ENCODE measurements at places on chromosomes 1 and 21.

DNA sequence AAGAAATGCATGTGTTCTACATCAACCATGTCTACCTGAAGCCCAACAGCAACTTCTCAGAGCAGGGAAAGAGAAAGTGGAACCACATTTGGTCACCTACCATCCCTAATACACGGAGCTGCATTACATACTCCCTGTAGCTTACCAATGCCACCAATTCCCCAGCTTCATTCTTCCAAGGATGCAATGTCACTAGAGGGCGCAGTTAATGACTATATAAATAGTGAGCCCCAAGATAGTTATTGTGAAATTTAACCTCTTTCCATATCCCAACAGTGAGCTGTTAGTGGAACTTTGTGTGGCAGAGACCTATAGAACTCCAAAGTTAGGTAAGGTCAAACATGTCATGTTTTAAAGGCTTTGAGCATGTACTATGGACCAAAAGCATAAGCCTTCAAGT, 618.3 kb downstream of the SMYD3 start:
- peak; percentile 36 for DNase-seq

GRCh38 chr21:39216290-39216689, 33.0 kb upstream of the PSMG1 start:
- no peak for DNase-seq

GRCh38 chr1:230232371-230232771, 165.3 kb downstream of the GALNT2 start:
- no peak for DNase-seq

DNA sequence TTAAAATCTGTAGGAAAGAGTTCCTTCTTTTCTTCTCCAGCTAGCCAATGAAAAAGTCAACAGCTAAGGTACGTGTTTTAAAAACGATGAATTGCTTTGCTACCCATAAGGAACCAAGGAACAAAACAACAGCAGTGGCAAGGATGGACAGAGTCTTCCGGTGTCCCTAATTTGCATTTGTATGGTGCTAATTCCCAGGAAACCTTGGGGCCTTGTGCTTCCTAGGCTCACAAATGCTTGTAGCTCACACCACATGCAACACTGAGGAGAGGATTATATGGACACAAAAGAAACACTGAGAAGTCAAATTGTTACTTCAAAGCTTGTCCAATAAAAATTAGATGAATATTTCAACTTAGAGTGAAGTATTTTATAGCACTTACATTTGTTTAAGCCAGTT, 1.8 kb upstream of the PGBD5 start:
- DNase-seq, result no peak

- DNase-seq, result no peak
Measured at GRCh38 chr21:29928537-29928936, 11.3 kb downstream of the GRIK1 start.

- DNase-seq, result no peak
Measured at GRCh38 chr21:16509476-16509875, 779.7 kb downstream of the USP25 start.

DNA sequence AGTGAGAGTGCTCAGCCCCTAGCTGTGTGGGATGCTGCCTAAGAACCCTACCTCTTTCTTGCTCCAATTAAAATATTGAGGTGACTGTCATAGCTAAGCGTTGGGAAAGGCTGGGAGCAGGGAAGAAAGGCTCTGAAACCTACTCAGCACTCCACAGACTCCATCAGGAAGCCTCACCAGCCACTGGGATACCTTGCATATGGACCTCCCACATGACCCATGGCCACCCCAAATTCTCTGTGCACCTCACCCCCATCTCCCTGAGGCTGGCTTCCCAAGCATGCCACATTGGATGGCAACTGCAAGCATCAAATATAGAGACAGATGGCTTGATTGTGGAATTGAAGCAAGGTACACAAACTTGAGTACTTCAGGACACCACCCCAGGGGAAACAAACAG, 41.8 kb downstream of the FLVCR1 start:
- no peak for DNase-seq

DNA sequence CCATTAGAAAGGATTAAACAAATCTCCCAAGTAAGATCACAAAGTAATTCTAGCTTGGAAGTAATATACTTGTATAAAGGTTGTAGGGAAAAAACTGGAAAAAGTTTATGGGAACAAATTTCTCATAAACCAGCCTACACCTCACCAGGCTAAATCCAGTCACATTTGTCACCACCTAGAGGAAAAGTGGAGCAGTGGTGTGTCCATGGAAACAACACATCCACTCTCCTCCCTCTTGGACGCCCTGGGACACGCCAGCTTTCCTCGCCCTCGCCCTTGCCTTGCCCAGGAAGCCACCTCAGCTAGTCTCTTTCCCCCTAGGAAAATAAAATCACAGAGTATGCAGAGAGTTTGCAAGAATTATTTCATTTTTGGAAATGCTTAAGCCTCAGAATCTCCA, 2.2 kb downstream of the PALMD start:
- no peak for DNase-seq

GRCh38 chr1:67647036-67647798, 37.8 kb upstream of the GADD45A start:
- DNase-seq, result no peak

GRCh38 chr1:213692321-213692720, 295.5 kb upstream of the PROX1 start:
- DNase-seq, result no peak

GRCh38 chr1:155272466-155273342, 600 bp downstream of the CLK2 start:
- no peak for DNase-seq

DNA sequence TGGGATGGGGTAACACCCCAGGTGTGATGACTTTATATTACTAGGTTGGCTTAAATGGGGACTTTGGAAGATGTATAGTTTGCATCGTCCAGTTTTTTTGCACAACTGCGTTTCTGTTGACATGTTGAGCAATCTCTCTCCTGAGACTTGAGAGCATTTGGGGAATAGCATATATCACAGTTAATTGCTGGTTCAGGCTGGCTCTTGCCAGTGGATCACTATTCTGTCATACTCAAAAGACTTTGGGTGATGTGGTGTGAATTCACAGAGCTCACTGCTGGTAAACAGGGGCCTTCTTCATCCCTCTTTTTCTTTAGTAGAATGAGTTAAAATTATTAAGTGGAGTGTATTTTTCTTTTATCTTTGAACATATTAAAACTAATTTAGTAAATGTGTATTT, 44.3 kb downstream of the LHX9 start:
- no peak for DNase-seq

DNA sequence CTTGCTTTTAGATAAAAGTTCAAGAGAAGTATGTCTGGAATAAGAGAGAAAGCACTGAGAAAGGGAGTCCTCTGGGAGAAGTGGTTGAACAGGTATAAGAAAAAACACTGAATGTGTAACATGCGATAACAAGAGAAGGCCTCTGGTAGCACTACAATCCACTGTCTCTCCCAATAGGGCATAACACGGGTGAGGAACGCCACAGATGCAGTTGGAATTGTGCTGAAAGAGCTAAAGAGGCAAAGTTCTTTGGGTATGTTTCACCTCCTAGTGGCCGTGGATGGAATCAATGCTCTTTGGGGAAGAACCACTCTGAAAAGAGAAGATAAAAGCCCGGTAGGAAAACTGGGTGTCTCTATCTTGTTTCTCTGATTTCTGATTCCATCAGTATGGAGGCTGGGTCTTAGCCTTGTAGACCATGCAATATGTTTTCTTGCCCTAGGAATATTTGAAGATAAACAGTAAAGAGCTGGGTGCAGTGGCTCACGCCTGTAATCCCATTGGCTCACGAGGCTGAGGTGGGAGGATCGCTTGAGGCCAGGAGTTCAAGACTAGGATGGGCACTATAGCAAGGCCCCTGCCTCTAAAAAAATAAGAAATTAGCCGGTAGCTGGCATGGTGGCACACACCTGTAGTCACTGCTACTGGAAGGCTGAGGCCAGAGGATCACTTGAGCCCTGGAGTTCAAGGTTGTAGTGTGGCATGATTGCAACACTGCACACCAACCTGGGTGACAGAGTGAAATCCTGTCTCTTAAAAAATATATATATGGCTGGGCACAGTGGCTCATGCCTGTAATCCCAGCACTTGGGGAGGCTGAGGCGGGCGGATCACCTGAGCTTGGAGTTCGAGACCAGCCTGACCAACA, 40.4 kb downstream of the DAP3 start:
- peak; percentile 45 for DNase-seq

DNA sequence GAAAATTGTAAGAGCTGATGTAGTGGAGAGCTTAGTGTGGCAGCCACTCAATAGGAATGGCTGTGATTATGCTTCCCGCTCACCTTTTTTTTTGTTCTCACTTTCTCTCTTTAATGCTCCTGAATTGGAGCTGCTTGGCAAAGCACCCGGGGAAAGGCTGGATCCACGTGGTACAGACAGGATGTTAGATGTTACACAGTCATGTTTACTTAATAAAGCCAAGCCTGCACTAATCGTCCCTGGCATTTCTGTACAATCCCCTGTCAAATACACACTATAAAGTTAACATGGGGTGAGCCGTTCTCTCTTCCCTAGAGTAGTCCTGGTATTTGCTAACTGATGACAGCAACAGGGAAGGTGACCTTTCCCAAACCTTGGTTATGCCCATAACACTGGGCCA, 187.8 kb downstream of the ZSCAN20 start:
- no peak for DNase-seq

- no peak for DNase-seq
Measured at GRCh38 chr1:204123376-204123775, 28.5 kb downstream of the ETNK2 start.

GRCh38 chr1:151594143-151594625, 17.7 kb upstream of the SNX27 start:
- peak; percentile 86 for DNase-seq

GRCh38 chr1:54110996-54111395, 41.8 kb downstream of the CDCP2 start:
- DNase-seq, result no peak

DNA sequence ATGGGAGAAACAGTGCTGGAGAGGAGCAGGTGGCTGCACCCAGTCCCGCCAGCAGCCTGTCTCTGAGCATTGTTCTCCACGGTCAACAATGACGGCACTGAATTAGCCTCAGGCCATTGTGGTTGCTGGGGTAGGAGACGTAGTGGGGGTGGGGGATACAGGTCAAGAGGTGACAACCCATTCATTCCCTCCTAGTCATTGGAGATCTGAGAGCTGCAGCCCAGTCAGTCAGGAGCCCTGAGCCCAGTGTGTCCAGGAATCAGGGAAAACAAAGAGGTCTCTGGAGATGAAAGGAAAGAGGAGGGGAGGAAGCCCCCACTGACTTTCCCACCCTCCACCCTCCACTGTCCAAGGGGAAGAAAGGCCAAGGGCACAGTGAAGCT, 15.3 kb downstream of the SMIM12 start:
- DNase-seq, result no peak

GRCh38 chr1:37177230-37177864, 143.0 kb upstream of the GRIK3 start:
- no peak for DNase-seq

DNA sequence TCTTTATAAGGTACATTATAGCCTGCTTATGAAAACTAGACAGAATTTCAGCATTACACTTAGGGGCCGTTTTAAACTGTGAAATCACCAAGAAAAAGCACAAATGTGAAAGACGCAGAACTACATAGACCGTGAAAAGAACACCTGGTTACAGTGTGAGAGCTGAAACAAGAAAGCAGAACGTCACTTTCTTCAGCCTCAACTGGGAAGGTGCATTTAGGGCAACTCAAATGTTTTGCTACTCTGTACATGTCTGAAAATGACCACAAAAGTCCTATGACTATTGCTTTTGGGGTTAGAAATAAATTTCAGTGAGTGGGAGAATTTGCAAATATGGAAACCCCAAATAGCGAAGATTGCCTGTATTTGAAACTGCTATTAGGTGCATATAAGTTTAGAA, 268.7 kb downstream of the OLFM3 start:
- DNase-seq, result no peak

- DNase-seq, result no peak
Measured at GRCh38 chr1:222042120-222042519, 300.2 kb upstream of the DUSP10 start.

DNA sequence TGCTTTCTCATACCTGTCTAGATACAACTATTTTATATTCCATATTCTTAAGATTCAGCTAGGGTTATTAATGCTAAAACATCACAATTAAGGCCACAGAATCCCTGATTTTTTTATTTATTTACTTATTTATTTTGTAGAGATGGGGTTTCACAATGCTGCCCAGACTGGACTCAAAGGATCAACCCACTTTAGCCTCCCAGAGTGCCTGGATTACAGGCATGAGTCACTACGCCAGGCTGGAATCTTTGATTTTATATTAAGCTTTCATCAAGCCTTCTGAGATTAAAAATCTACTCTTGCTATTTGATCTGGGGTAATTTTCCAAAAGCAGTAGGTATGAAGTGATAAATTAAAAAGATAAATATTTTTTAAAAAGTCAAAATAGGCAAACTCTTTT, 38.9 kb downstream of the MCOLN2 start:
- no peak for DNase-seq

DNA sequence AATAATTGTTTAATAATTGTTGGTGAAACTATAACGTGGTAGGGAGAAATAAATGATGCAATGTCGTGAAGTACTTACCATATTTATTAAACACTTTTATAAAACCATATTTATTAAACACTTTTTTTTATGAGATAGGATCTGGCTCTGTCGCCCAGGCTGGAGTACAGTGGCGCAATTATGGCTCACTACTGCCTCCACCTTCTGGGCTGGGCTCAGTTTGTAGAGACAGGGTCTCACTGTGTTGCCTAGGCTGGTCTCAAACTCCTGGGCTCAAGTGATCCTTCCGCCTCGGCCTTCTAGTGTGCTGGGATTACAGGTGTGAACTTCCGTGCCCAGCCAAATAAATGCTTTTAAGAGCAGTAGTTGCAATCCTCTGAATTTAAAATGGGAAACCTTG, 76.0 kb upstream of the PGD start:
- no peak for DNase-seq

GRCh38 chr1:224542783-224543440, 73.2 kb upstream of the CNIH3 start:
- DNase-seq, result peak; percentile 9

GRCh38 chr1:161885003-161885402, 118.9 kb downstream of the ATF6 start:
- no peak for DNase-seq

GRCh38 chr1:153793973-153794615, 18.9 kb downstream of the SLC27A3 start:
- DNase-seq, result no peak

Measured in CD4-positive, alpha-beta T cell treated with Interleukin-10 for 1 hour (primary cell).